Activated T-helper 1 cell treated with anti-CD3 and anti-CD28 coated beads, Interleukin-2, amount 50 U/mL, for 16 hours (primary cell): ENCODE measurements at places on chromosomes 5 and 9.

GRCh38 chr5:53006911-53007890, 18.0 kb downstream of the ITGA2 start:
- no peak for DNase-seq

DNA sequence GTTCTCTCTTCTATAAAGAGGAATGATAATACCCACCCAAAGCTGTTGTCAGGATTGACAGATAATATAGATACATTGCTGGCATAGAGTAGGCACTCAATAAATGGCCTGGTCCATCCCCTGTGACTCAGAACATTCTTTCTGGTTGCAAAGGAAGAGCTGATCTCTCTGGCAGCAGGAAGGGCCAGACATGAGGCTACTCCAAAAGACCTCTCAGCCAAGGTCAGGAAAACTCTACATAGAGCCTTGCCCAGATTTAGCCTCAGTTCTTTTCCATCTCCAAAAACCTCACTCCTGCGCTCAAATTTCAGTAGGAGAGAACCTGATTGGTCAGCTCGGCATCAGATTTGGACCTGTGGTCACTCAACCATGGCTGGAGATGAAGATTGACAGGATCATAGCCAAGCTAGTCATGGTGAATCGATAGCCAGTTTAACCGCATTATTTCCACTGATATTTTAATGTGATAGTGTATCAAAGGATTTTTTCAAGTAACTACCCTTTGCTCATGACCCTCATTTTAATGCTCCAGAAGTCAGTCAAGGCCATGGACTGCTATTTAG, 319.6 kb downstream of the DRD1 start:
- DNase-seq: no peak

GRCh38 chr9:105957830-105958229, 263.5 kb downstream of the TMEM38B start:
- no peak for DNase-seq

GRCh38 chr5:93929131-93929530, 187.7 kb upstream of the POU5F2 start:
- no peak for DNase-seq

DNA sequence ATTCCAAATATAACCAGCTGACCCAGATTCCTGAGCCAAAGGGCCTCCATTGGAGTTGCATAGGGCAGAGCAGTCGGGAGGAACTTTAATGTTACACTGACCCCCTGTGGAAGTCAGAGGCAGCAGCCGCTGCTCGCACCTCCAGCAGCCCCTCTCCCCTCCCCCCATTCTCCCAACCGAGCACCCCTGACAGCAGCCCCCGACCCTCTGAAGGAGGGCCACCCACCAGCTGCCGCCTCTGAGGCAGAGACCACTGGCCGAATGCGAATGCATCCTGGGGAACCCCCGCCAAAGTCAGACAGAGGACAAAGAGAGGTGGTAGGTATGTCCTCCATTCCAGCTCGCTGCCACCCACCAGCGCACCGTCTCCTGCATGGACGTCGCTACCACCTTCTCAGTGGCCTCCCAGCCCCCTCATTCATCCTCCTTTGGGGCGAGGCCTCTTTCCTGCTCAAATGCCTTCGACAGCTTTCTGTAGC, 231.0 kb downstream of the CDK5RAP2 start:
- DNase-seq: no peak

DNA sequence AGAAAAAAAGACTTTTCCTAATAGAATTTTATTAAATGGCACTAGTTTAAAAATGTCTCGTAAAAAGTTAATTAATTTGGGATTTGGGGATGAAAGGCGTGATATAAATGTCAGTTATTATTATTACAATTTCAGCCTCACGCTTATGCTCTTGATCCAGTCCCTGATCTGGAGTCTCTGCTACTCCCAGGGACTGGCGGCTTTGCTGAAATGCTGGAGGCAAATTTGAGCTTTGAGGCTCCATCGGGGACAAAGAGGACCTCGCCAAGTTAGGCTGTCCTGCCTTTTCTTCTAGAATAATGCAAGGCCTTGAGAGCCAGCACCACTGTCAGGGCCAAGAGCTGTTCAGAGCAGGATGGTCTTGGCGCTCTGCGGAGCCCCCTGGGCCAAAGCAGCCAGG, 69.7 kb downstream of the ZNF618 start:
- no peak for DNase-seq

- no peak for DNase-seq
Observed at GRCh38 chr9:34125681-34126206, 754 bp downstream of the DCAF12 start.

- no peak for DNase-seq
Observed at GRCh38 chr9:18728642-18729041, 254.7 kb downstream of the ADAMTSL1 start.

DNA sequence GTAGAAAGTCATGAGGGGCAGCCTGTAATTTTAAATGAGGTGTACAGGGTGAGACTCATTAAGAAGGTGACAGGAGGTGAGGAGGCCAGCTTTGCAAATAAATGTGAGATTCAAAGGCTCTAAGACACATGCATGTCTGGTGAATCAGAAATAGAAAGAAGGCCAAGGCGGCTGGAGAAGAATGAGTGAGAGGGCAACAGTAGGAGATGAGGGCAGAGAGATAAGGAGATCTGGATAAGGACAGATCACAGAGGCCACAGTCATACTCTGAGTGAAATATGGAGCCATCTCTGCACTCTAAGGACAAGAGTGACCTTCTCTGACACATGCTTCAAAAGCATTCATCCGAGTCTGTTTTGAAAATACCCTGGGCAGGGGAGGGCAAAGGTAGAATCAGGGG, 90.7 kb downstream of the RAD23B start:
- DNase-seq: no peak

GRCh38 chr5:169100735-169101075, 200.2 kb downstream of the SLIT3 start:
- DNase-seq: no peak

- DNase-seq: no peak
Observed at GRCh38 chr9:91127653-91128052, 234.1 kb downstream of the AUH start.

GRCh38 chr9:22103685-22104575, 94.8 kb upstream of the CDKN2B start:
- DNase-seq: no peak

GRCh38 chr5:160047423-160047822, 38.5 kb downstream of the TTC1 start:
- DNase-seq: no peak

GRCh38 chr5:4442221-4442620, 697.9 kb upstream of the ADAMTS16 start:
- DNase-seq: no peak

DNA sequence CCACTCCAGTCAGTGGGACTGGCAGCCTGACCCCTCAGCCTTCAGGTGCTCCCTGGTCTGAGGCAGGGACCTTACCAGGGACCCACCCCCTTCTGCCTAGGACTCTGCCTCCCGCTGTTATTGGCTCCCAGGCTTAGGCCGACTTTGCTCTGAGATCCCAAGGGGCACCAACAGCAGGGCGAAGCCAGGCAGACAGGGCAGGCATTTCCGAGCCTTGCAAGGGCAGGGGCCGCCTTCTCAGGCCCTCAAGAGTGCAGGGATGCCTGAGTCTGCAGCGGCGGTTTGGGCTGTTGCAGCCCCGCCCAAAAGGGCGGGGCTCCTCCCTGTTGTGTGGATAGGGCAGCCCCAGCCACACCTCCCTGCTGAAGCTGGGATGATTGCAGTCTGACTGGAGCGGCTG, 644.6 kb downstream of the PRR16 start:
- no peak for DNase-seq

DNA sequence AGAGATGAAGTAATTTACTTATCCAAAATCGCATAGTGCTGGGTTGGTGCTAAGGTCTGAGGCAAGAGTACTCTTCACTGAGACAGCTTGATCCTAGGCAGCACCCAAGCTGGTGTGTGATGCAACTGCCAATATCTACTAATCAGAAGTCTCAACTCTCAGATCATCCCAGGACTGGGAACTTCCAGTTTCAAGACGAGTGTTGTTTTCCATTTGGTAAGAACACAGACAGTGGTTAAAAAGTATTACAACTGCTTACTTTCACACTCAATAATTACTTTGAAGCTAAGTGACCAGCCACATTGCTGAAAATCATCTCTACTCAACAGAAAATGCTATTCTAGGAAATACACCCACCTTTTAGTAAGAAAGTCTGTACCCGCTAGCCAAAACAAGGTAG, 45.3 kb downstream of the FBXW11 start:
- no peak for DNase-seq

GRCh38 chr9:5566054-5566618, 55.8 kb downstream of the PDCD1LG2 start:
- DNase-seq: no peak

GRCh38 chr9:82024908-82025307, 36.3 kb downstream of the SPATA31D1 start:
- DNase-seq: no peak

- DNase-seq: no peak
Observed at GRCh38 chr9:35488021-35488420, 1.9 kb upstream of the RUSC2 start.

GRCh38 chr9:120579139-120580050, 572 bp downstream of the CDK5RAP2 start:
- no peak for DNase-seq

DNA sequence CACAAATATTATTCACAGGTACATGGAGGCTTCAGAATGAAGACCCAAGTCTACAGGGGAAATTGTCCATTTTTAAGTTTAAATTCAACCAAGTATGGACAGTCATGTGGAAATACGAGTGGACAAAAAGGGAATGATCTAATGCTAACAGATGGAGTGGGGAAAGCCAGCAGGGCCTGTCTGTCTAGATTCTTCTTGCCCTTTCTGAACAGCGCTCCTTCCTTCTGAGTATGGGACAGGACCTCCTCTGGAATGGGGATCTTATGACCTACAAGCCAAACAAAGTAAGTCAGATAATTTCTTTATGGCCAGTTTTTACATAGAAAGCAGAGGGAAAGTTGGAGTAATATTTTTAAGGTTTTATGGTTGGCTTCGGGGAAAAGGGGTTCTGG, 119.8 kb upstream of the NEK6 start:
- DNase-seq: no peak

DNA sequence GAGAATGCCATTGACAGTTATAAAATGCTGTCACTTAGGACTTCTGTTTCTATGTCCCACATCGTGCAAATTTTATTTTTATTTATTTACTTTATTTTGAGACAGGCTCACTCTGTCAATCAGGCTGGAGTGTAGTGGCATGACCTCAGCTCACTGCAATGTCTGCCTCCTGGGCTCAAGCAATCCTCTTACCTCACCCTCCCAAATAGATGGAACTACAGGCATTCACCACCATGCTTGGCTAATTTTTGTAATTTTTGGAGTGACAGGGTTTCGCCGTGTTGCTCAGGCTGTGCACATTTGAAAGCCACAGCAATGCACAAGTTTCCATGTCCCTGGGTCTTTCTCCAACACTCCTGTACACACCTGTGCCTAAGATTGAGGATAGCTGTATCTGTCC, 51.8 kb downstream of the ADAMTS16 start:
- DNase-seq: no peak

GRCh38 chr5:74499256-74500050, 141.1 kb downstream of the ENC1 start:
- no peak for DNase-seq

GRCh38 chr9:125649315-125649714, 57.7 kb downstream of the MAPKAP1 start:
- no peak for DNase-seq

GRCh38 chr5:80516826-80517225, 28.9 kb downstream of the FAM151B start:
- DNase-seq: no peak

DNA sequence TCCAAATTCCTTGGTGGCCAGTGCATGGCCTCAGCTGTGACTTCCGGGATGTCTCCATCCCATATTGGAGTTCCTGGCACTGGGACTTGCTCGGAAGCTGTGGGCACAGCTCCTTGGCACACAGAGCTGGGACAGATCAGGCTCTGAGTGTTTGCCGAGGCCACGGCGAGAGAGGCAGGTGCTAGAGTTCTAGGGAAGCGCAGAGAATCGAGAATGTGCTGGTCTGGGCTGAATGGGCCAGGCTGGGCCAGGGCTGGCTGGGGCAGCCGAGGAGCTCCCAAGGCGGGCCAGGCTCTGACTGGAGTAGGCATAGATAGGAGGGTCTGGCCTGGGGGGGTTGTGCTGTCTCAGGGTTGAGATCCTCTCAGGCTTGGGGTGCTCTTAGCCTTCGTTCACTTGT, 45.4 kb downstream of the HMCN2 start:
- no peak for DNase-seq

- DNase-seq: no peak
Observed at GRCh38 chr9:96587338-96588315, 32.0 kb downstream of the CDC14B start.

- DNase-seq: no peak
Observed at GRCh38 chr9:27565696-27566095, 7.6 kb downstream of the C9orf72 start.

- DNase-seq: no peak
Observed at GRCh38 chr5:107764976-107765804, 94.5 kb upstream of the EFNA5 start.

GRCh38 chr5:2293906-2294305, 411.2 kb upstream of the IRX4 start:
- DNase-seq: no peak

- no peak for DNase-seq
Observed at GRCh38 chr5:146073239-146073900, 32.0 kb downstream of the PLAC8L1 start.

- DNase-seq: no peak
Observed at GRCh38 chr9:2494562-2494961, 127.0 kb upstream of the VLDLR start.

GRCh38 chr5:77337686-77338085, 127.2 kb downstream of the PDE8B start:
- DNase-seq: no peak

- no peak for DNase-seq
Observed at GRCh38 chr9:118367383-118367782, 663.2 kb downstream of the TLR4 start.

DNA sequence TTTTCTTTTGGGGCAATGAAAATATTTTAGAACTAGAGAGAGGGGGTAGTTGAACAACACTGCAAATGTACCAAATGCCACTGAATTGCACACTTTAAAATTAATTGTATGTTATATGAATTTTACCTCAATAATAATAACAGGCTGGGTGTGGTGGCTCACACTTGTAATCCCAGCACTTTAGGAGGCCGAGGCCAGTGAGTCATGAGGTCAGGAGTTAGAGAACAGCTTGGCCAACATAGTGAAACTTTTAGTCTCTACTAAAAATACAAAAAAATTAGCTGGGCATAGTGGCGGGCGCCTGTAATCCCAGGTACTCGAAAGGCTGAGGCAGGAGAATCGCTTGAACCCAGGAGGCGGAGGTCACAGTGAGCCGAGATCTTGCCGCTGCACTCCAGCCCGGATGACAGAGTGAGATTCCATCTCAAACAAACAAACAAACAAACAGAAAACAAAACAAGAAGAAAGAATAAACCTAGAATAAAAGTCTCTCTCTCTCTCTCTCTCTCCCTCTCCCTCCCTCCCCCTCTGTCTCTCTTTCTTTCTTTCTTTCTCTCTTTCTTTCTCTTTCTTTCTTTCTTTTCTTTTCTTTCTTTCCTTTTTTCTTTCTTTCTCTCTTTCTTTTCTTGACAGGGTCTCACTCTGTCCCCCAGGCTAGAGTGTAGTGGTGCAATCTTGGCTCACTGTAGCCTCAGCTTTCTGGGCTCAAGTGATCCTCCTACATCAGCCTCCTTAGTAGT, 91.1 kb downstream of the BASP1 start:
- DNase-seq: no peak

GRCh38 chr5:137665678-137666460, 70.0 kb downstream of the KLHL3 start:
- no peak for DNase-seq
